ENCODE measurements at places on chromosomes 5 and 9.

DNA sequence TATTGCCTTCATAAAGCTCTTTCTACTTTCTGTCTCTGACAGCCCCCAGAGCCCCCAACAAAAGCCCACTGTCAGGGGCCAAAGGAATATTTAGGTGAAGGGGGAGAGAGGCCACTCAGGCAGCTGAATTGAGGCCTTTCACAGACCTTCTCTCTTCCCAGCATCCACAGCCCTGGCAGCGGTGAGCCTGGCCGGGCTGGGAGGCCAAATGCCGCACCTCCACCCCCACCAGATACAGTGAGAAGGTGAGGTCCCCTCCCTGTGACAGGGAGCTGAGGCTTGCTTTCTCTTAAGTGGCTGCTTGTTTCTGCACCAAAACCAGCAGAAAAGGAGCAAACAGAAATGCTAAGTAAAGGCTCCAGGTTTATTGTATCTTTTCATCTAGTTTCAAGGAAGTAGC, 168.1 kb downstream of the ROR2 start:
- DNase-seq = no peak

GRCh38 chr9:75111019-75111622, 22.8 kb downstream of the OSTF1 start:
- no peak for DNase-seq

DNA sequence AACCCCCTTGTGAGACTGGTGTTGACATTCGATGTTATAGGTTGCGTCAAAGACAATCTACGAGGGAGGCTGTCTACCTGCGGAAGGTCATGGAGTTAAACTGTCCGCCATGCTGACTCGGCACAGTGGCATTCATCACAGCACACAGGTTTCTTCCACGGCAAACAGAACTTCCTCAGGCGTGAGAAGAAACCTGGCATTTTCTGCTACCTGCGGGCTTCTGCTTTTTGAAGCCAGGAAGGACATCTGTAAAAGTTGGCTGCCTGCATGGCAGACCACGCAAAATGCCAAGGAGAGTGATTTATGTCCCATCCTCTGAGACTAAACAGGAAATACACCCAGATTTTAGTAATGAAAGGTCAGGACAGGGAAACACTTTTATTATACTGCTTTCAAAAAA, 809.8 kb upstream of the NUDT12 start:
- no peak for DNase-seq

DNA sequence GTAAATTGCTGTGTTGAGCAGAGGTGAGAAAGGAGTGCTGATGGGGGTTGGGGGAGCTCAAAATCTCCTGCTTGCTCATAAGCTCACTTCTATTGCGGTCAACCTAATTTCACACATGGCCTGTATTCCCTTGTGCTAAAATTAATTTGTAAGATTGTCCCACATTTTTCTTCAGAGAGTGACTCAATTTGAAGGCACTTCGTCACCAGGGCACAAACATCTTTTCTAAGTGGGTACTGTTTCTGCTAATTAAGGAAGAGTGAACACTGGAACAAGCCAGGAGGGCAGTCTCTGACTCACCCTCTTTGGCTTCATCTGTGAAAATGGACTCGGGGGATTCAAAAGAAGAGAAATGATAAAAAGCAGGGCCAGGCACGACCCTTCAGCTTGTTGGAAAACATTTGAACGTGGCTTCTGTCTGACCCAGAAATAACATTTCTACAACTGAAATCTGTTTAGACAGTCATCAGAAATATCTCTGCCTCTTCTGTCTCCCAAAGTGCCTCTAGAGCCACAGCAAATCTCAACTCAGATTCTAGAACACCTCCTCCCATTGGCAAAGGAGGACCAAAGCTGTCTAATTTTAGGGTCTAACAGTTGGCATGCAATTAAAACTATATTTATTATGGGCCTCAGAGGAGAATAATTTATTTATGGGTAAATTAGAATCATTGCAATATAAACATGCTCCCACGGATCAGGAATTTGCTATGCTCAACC, 49.8 kb downstream of the FEM1C start:
- no peak for DNase-seq

DNA sequence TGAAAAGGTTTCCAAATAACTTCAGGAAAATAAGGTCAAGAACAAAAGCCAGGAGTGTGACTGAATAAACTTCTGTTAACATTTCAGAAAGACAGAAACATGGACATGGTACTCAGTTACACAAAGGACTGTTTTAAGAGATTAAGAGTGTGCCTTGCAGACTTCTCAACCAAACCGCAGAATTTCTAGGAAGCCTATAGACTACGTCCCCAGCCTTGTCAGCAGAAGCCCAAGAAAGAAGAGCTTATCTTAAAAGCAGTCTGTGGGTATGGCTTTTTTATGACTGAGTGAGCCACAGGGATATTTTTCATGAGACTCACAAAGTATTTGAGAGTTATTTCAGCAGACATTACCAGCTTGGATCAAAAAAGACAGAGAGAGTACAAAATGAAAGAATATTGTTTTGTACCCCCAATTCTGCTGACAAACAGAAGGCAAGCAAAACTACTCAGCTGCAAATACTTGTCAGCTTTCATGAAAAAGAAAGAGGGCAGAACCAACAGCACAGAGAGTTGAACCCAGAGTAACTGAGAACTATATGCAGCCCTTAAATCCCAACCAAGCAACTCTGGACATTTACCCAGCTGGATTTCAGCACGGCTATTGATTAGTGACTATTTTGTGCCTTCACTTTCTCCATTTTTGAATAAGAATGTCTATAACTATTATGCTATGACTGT, 711.0 kb upstream of the CTNND2 start:
- no peak for DNase-seq

DNA sequence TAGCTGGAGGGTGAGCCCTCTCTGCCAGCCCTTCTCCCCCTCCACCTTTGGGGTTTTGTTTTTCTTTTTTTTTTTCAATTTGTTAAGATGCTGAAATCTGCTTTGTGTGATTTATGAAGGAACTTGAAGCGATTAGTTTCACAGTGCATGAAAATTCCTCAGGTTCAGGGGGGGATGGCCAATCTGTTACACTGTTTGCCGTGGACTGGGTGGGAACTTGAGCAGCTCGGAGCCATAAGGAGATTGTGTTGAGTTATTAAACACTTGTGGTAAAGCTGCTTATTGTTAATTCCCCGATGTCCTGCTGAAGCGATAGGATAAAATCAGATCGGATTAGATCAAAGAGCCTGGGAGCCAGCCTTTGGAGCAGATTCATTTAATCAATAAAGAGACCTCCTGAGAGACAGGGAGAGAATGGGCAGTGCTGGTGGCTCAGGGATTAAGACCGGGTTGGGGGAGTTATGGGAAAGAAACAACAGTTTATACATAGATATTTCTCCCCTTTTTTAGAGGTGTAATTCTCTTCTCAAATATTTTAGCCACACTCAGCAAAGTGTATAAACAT, 105.8 kb upstream of the SPATA31D4 start:
- no peak for DNase-seq

Data from HepG2 (cell line).